ENCODE measurements at places on chromosomes 6 and 20.

DNA sequence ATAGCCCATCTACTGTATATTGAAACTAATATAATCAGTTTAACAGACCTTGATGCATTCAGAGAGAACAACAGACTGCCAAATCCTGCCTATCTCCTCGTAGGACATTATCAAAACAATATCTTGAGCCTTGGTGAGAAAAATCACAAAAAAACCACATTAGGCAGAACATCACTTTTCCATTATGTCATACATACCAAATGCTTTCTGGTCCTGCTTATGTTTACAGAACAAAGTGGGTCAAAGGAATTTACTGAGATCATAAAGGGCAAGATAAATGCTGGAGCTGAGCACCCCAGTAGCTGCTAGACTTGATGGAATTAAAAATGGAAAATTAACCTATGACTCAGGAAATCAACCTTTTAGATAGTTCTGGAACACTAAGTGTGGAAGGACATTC lies 195.3 kb upstream of the KCNK16 start:
- no peak for DNase-seq

- DNase-seq: no peak
These were observed 5.6 kb upstream of the LY6G5C start for GRCh38 chr6:31686483-31686882.

- no peak for DNase-seq
These were observed 180.7 kb downstream of the TBXT start for GRCh38 chr6:165986914-165987482.

DNA sequence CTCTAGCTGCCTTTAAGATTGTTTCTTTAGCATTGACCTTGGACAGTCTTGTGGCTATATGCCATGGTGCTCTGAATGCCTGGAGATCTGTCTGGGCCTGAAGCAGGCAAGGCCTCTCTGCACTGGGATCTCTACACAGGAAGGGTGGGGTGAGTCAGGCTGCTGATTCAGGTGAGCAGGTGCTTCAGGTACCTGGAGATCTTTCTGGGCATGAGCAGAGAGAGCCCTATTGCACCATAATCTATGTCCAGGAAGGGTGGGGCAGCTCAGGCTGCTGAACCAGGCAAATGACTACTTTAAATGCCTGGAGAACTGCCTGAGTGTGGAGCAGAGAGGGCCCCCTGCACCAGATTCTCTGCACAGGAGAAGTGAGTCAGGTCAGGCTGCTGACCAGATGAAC lies 94.5 kb downstream of the TPBG start:
- DNase-seq: no peak

DNA sequence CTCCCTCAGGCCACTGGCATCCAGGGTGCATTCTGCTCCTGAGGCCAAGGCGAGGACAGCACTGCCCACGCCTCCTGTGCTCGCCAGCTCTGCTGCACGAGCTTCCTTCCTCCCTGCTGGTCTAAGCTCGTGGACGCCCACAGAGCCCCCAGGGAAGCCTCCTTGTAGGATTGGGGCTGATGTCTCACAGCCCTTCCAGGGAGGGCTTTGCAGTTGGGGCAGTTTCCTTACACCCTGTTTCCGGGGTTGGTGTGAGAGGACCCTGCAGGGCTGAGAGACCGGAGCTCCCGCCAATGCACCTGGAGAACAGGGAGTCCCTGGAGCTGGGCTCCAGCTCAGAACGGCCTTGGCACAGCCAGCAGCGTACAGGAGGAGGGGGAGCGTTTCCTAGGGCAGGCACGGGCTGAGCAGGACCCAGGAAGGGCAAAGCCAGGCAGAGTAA lies 172.4 kb upstream of the PDE10A start:
- DNase-seq: no peak

DNA sequence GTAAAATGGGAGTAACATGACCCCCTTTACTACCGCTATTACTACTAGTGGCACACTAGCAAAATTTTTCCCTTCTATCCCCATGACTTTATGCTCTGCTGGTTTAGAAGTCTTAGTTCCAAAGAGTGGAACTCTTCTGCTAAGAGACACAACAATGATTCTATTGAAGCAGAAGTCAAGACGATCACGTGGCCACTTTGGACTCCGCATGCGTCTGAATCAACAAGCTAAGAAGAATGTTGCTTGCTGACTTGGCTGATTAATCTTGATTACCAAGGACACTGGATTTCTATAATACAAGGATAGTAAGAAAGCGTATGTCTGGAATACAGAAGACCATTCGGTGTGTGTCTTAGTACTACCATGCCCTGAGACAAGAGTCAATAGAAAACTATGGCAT lies 244.7 kb upstream of the BTBD3 start:
- no peak for DNase-seq

- no peak for DNase-seq
These were observed 27.7 kb downstream of the PHF3 start for GRCh38 chr6:63663147-63663955.

- DNase-seq: no peak
These were observed 69.6 kb downstream of the TFAP2C start for GRCh38 chr20:56698749-56699148.

GRCh38 chr6:39752835-39753724 lies 27.9 kb upstream of the KIF6 start:
- no peak for DNase-seq

GRCh38 chr6:127878115-127878514 lies 22.7 kb downstream of the THEMIS start:
- no peak for DNase-seq

Measured in SHP77 (cell line).